Activated CD4-positive, alpha-beta T cell treated with anti-CD3 and anti-CD28 coated beads for 36 hours (primary cell): ENCODE measurements at places on chromosomes 11 and 22. TPM values are rescaled to one million over a fixed set of nuclear protein-coding genes. Genes with fewer than 3 reads are reported as not detected.

DNA sequence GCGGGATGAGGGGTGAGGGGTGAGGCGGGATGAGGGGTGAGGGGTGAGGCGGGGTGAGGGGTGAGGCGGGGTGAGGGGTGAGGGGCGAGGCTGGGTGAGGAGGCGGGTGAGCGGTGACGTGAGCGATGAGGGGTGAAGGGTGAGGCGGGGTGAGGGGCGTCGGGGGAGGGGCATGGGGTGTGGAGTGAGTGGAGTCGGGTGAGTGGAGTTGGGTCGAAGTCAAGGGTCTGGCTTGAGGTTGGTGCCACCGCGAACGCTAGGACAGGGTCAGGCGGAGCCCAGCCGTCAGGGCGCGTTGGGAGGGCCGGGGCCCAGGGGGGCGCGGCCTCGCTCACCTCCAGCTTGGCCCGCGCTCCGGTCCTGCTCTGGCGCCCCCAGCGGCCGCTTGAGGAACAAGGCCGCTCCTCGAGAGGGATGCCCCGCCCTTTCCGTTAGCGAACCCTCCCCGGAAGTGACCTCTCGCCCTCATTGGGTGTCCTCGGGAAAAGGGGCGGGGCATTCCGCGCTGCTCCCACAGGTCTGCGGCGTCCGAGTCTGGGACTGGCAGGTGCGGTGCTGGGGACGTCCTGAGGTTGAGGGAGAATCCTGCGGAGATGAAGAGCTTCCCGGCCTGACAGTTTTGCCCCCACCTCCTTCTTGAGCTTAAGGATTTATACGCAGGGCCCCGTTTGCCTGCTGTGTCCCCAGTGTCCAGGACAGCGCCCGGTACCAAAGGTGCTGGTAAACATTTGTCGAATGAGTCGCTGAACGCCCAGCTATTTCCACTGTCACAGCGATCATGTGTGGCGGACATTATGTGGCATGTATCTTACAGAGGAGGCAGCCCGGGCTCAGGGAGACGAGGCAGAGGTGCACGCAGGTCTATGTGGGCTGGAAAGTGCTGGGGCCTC, at the start of gene SYCE3:
TSS of gene SYCE3 (minus strand) at position 397 of the 890 bp plus-strand sequence. CDS start 6,514 bp downstream, outside the sequence.
- peak; percentile 99 for DNase-seq

DNA sequence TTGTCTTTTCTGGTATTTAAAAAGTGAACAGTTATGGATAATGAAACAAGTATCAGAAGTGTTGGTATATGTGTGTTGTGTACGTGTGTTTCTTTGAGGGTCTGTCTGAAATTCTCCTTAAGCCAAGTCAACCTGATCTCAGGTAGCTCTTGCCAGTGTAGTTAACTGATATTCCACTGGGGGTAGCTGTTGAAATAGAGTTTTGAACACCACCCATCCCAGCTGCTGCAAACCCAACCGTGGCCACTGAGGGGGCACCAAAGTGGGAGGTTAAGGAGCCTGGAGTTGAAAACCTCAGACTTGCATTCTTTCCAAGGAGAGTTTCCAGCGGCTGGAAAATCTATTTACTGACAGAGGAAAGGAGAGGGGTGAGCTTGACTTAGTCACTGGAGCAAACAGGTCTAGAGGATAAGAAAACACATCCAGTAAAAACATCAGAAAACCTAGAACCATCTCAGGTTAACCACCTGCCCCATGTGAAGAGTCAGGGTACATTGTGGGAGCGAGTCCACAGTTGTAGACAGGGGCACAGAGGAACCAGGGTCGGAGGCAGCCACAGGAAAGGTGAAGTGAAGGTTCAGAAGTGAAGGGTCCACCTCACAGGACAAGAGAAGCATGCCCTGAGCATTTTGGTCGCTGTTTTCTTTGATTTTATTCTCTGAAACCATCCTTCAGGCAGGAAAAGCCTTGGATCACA, 8.8 kb upstream of the CUL5 start:
- peak; percentile 58 for DNase-seq

- no peak for DNase-seq
Observed at GRCh38 chr22:45516163-45516562, 13.5 kb downstream of the FBLN1 start.

GRCh38 chr11:31089117-31089516, 280.4 kb downstream of the DCDC1 start:
- DNase-seq: no peak

GRCh38 chr11:92500453-92500852, 275.8 kb downstream of the FAT3 start:
- DNase-seq: no peak

DNA sequence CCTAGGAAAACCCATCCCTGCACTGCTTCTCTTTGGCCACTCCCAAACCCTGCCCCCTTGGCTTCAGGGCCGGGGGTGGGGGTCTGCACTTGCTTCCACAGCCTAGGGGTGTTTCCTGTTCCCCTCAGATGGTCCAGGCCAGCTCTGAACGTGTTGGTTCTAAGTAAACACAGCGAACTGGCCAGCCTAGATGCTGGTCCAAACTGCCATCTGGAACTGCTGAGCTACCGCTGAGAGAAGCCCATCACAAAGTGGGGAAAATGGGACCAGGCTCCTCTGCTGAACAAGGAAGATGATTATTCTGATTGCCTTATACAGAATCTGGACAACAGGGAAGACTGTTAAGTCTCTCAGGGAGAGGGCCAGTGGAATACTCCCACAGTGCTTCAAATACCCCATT, 23.5 kb upstream of the YPEL1 start:
- DNase-seq: no peak

GRCh38 chr11:97610000-97610399, 1220.2 kb downstream of the JRKL start:
- no peak for DNase-seq

DNA sequence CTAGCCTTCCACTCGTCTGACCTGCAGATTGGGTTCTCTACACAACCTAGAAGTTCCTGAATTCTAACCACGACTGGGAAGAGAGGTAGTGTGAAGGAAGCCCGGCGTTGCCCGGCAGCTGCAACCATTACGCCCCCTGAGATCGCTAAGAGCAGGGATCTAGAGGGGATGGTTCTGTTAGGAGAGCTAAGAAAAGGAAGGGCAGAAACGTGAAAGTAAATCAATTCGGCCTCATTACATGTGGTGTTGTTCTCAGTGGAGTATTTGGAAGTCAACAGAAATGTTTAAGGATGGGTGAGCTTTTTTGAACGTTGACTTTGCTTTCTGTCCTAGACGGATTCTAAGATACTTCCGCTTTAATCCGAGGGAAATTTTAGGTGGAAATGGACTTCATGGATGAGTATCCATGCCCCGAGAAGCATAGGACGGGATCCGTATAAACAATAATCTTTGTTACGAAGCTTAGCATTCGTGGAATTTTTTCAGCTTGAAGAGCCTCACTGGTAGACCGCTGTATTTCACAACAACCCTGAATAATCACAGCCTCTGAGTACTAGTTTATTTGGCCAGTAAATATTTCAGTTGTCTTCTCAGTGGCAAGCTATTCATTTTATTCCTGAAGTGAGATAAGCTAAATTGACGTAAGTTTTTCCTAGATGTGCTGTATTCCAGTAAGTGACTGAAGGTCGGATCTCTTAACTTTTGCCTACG, 629 bp downstream of the ATP5MG start:
- DNase-seq: no peak

DNA sequence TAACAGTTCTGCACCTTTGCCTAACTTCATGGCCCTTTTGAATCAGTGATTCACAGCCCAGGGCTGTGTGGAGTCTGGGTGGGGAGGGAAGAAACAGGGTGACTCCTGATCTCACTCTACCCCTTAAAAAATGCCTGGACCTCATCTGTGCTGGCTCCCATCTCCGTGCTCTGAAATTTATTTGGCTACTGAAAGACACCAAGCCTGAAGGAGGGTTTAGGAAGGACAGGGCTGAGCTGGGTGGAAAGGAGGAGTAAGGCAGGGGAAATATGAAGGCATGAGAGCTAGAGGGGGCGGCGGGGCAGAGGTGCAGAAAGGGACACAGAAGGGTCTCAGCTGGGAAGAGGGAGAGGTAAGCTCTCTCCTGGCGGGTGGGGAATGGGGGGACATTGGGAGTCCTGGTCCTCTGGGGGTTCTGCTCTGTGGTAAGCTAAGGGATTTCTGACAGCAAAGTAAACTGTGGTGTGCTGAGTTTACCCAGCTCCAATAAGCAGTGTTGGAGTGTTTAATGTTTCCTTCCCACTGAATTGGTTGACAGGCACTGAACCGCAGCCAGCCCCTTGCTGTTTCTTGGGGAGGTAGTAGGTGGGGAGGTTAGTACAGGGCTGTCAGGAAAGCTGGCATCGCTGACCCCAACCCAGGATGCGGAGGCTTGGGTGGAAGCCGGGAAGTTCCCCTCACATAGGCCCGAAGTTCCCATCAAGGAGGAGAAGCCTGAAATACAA, 71.1 kb downstream of the RPUSD4 start:
- no peak for DNase-seq

- DNase-seq: peak; percentile 64
Observed at GRCh38 chr11:121112498-121113455, 11.7 kb downstream of the TECTA start.

- no peak for DNase-seq
Observed at GRCh38 chr11:115700496-115700895, 196.3 kb upstream of the CADM1 start.

- DNase-seq: no peak
Observed at GRCh38 chr11:111298413-111299100, at the start of gene POU2AF3. Gene POU2AF3, plus strand, starts transcription at chr11:111298546. Its CDS starts 36 bp downstream, at chr11:111298582.

DNA sequence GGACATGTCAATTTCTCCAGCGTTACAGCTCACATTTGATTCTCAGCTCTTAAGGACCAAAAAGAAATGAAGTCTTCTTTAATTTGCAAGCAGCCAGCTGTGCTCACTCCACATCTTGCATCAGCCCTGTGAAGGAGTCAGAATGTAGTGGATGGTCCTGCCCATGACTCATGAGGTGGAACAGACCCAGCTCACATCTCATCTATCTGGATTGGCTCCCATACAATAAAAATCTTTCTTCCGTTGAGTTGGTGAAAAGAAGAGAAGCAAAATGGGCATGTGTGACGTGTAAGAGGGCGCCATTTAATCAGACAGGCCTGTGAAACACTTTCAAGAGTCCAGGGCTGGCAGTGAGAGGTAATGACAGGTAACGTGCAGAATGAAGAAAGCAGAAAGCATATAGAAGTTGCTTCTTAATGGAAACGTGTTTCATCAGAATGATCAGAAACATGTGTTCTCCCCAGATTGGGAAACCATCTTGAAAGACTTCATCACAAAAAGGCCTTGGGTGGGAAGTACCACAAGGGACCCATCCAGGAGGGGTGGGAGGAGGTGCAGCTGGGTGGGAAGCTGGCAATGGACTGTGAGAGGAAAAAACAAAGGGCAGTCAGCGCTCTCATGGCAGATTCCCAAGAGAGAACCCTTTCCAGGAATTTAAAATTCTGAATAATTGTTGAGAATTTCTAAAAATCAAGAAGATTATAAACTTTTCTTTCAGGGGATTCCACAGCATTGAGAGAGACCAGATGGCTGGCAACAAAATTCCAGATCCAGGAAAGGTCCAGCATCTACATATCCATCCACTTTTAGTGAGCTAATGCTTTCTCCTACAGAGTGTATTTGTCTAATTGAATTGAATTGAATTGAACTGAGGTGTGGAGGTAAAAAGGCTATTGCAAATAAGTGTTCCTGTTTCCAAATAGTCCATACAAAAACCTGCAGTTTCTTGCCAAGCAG, 57.0 kb downstream of the ETS1 start:
- DNase-seq: peak; percentile 36

DNA sequence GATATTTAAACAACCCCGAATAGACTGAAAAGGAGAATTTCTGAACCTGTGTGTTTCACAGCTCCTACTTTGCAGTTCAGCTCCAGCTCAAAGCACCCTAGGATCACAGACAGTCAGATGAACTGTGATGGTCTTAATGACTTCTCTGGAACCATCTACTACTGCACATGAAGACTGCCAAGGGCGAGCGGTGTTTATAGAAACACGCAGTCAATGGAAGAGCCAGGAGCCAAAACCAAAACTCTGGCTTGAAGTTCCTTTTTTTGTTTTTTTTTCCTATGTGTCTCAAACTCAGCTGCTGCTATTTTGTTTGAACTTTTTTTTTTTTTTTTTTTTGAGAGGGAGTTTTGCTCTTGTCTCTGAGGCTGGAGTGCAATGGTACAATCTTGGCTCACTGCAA, 382.6 kb upstream of the SYN3 start:
- no peak for DNase-seq

GRCh38 chr11:35689081-35689996, 26.8 kb downstream of the TRIM44 start:
- no peak for DNase-seq

- DNase-seq: no peak
Observed at GRCh38 chr22:17919276-17920144, 104.9 kb downstream of the MICAL3 start.

GRCh38 chr22:17101475-17102296, 16.9 kb downstream of the IL17RA start:
- no peak for DNase-seq

DNA sequence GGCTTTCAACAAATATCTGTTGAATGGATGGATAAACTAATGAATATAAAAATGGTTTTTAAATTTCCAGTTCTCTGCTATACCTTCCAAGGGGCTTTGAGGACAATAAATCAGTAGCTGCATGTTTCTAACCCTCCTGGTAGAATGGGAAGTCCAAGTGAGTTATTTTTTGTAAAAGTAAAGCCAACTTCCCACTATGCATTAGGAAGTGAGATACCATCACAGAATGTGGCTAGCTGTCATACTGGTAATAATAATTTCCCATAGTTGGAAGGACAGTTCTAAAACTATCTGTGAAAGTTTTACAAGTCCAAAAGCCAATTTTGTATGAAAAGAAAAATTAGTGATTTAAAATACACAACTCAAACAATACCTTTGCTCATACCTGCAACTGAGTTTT, 50.0 kb downstream of the TMEM123 start:
- DNase-seq: no peak

DNA sequence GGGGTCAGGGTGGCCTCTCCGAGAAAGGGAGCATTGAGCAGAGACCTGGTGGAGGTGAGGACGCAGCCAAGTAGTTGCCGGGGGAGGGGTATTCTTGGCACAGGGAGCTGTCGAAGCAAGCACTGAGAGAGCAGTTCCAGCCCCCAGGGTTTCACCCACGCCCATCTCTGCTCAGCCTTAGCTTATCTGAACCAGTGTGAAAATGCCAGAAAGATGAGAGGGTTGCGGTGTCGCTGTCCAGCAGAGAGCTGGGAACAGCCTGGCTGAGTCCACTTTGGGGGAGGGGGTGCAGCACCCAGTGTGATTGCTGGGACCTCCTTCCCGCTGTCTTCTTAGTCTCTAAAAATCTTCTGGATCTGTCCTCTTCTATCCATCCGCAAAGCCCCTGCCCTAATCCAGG, 123.3 kb upstream of the TBCEL start:
- no peak for DNase-seq

GRCh38 chr22:33299245-33299956, 241.2 kb upstream of the SYN3 start:
- no peak for DNase-seq

The UBQLNL gene
- total RNA-seq: 0.14 TPM

The OR5A2 gene
- total RNA-seq: not detected

The HNRNPUL2 gene
- 59.6 TPM for total RNA-seq

The UPK2 gene
- 0.19 TPM for total RNA-seq

The KMT5B gene
- total RNA-seq: 22.9 TPM

The MUC6 gene
- total RNA-seq: not detected

The KCNJ4 gene
- total RNA-seq: not detected

The AP1B1 gene
- 59.9 TPM for total RNA-seq

The CPT1A gene
- 25.4 TPM for total RNA-seq

The MAJIN gene
- 1.6 TPM for total RNA-seq

The SLC22A25 gene
- not detected for total RNA-seq

The ABCG4 gene
- not detected for total RNA-seq

The LPXN gene
- total RNA-seq: 163 TPM

The OR2D2 gene
- 0.44 TPM for total RNA-seq

The PRRG4 gene
- 0.23 TPM for total RNA-seq

The MMP13 gene
- total RNA-seq: not detected

The FDXACB1 gene
- 5.9 TPM for total RNA-seq
